Liver (tissue), 10 donors: ENCODE measurements at places on chromosomes 2 and 18. TPM values are rescaled to one million over a fixed set of nuclear protein-coding genes. Genes with fewer than 3 reads are reported as not detected.

OTOF gene
- total RNA-seq = not detected

TMEM247 gene
- total RNA-seq = not detected

DNA sequence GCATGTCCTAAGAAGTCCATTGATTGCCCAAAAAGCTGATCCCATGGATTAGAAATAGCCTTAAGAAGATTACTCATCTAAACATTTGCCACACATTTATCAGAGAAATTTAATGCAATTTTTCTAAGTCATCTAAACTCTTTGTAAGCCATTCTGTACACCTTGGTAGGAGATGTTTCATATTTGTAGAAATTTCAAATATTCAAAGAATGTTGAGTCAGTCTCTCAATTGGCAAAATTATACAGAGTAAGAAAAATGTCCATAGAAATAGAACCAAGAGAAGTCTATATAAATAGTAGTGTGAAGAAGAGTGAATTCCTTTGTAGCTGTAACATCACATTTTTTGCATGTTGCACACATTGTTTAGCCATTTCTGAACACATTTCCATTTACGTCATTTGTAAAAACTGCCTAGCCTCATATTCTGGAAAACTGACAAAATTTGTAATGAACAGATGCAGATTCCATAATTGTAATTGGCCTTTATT is 128.6 kb downstream of the MSTN start:
- peaks cover 2% of the 10 kb centered on the region for H3K27me3 ChIP-seq
- H3K36me3 ChIP-seq = no peaks in the 10 kb centered on the region
- H3K4me1 ChIP-seq = no peaks in the 10 kb centered on the region
- H3K4me3 ChIP-seq = no peak overlapping the region
- no peak for DNase-seq
- H3K27ac ChIP-seq = no peak overlapping the region

- no peak for DNase-seq
- no peak overlapping the region for H3K4me3 ChIP-seq
- H3K27ac ChIP-seq = no peak overlapping the region
- H3K27me3 ChIP-seq = no peaks in the 10 kb centered on the region
- H3K36me3 ChIP-seq = no peaks in the 10 kb centered on the region
- H3K4me1 ChIP-seq = no peaks in the 10 kb centered on the region
Measured at GRCh38 chr18:24613896-24614640, 153.6 kb downstream of the HRH4 start.

LRRTM1 gene
- total RNA-seq = not detected

GRCh38 chr2:239978411-239978810 is 46.7 kb downstream of the NDUFA10 start:
- DNase-seq = no peak
- no peaks in the 10 kb centered on the region for H3K4me1 ChIP-seq
- H3K27ac ChIP-seq = no peak overlapping the region

DNA sequence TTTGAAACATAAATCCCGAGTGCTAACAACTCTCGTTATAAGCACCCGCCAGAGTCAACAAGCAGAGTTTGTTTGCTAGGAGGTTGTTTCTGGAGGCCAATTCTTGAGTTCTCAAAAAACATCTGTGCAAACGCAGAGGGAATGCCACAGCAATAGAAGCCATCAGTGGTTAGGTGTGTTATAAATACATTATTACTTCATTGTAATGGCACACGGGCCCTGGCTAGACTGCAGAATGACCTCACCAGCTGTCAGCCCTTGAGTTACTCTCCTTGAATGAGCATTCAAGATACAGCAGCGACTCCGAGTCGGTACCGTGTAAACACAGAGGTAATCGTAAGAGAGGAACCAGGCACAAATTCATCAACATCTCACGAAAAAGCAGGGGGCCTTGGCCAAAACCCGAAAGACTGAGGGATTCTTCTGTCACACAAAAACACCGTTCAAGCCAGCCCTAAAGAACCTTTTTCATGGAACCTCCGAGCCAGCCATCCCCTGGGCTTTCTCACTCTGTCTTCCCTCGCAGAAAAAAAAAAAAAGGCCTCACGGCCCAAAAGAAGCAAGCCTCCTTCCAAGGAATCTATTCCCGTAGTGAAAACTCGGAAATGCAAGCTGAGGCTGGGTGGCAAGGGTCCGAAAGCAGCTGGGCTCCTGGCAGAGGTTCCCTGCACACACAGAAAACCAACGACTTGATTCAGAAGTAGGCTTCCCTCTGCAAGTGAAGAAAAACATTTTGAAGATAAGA is 133.7 kb upstream of the MEIS1 start:
- H3K4me1 ChIP-seq = no peaks in the 10 kb centered on the region
- no peak overlapping the region for H3K27ac ChIP-seq
- H3K36me3 ChIP-seq = no peaks in the 10 kb centered on the region
- H3K4me3 ChIP-seq = no peak overlapping the region

GRCh38 chr2:71927757-71928715 is 219.6 kb downstream of the CYP26B1 start:
- H3K27me3 ChIP-seq = no peaks in the 10 kb centered on the region
- H3K4me1 ChIP-seq = no peaks in the 10 kb centered on the region
- DNase-seq = peak; percentile 28
- no peaks in the 10 kb centered on the region for H3K36me3 ChIP-seq
- H3K27ac ChIP-seq = no peak overlapping the region

DNA sequence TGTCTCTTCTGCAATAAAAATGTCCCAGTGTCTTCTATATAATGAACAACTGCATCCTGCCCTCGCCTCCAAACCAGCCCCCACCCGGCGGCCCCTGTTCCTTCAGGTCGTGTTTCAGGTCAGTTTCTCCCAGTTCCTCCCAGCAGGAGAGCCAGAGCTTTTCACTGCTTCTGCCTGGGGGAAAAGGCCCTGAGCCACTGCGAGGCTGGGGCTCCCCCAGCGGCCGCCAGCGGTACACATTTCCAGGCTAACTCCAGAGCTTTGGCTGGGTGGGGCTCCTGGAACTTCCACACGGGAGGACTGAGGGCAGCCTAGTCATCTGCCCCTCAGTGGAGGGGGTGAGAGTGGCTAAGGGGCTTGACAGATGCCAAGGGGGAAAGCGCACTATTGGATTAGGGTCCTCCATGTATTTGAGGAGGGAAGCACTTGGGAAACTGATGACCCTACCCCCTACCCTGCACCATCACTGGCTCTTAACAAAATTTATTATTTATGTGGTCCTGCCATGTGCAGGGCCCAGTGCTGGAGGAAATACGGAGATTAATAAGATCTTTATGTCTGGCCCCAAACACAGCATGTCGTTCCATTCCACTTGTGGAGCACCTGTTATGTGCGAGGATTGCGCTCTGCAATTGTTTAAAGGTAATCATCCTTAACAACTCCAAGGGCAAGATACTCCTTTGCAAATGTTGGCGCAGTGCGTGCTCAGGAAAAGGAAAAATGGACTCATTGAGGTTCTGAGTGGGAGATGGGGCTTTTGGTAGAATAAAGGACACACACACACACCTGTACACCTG is 17.3 kb upstream of the CYS1 start:
- peaks cover 2% of the 10 kb centered on the region for H3K27me3 ChIP-seq
- no peaks in the 10 kb centered on the region for H3K36me3 ChIP-seq
- H3K4me3 ChIP-seq = no peak overlapping the region
- no peak overlapping the region for H3K27ac ChIP-seq
- peaks cover 2% of the 10 kb centered on the region for H3K4me1 ChIP-seq

DNA sequence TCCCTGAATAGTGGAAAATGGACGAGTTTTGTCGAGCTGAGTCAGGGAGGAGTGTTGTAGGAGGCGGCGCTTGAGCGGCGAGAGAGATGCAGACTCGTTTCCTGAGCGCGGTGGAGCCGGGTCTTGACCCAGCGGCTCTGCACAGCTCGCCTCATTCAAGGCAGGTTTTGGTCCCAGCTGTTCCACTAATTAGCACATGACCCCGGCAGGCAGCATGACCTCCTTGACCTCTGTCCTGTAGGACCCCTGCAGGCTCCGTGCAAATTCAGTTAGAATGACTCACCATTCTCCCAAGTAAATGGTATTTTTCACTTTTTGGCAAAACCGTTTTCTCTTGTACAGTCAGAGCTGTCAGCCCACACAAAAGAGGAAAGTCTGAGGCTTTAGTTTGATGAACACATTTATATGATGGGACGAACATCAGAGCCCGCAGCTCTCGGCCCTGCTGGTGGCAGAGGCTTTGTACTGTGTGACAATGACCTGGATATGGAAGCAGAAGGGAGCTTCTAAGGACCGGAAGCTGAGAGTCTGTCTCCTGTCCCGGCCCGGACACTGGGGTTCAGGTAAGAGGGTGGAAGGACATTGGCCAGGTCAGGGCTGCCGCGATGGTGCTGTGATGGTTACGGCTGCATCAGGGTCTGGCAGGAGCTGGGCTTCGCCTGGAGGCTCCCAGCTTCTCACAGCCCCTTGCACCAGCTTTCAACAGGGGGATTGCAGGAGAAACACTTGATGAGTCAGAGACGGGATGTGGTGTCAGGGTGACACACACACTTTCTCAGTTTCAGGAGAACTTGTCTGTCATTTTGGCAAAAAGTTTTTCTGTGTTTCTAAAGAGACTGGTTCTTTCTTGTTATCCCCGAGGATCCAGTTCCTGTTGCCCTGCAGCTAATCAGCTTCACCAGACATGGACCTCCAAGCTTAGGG is 29.9 kb upstream of the ALKAL2 start:
- no peak for DNase-seq
- no peaks in the 10 kb centered on the region for H3K4me1 ChIP-seq
- H3K4me3 ChIP-seq = no peak overlapping the region
- no peaks in the 10 kb centered on the region for H3K36me3 ChIP-seq
- H3K27ac ChIP-seq = peak overlapping the region; percentile 19

CCDC74B gene
- 0.17 TPM for total RNA-seq

GRCh38 chr2:37993143-37993542 is 68.1 kb downstream of the RMDN2 start:
- no peak overlapping the region for H3K4me3 ChIP-seq
- DNase-seq = no peak
- H3K27ac ChIP-seq = no peak overlapping the region
- peaks cover 12% of the 10 kb centered on the region for H3K36me3 ChIP-seq
- H3K27me3 ChIP-seq = no peaks in the 10 kb centered on the region
- no peaks in the 10 kb centered on the region for H3K4me1 ChIP-seq

FAM228A gene
- 0.05 TPM for total RNA-seq

DNA sequence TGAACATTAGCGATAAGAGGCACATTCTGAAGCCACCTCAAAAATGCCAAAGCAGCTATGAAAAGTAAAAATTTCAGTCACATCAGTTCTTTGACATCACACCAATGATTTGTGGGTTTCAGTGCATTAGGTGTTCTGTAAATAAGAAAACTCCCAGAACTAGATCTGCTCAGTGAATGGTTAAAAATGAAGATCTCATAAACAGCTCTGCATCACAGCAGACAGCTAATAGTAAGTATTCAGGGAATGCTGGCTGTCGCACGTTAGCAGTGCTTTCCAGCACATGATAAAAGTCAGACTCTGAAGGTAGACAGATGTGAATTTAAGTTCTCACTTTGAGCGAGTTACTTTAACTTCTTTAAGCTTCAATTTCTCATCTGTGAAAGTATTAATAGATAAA is 154.9 kb downstream of the SATB2 start:
- H3K36me3 ChIP-seq = no peaks in the 10 kb centered on the region
- no peak overlapping the region for H3K4me3 ChIP-seq
- no peak overlapping the region for H3K27ac ChIP-seq
- no peaks in the 10 kb centered on the region for H3K4me1 ChIP-seq
- no peaks in the 10 kb centered on the region for H3K27me3 ChIP-seq

GRCh38 chr2:144084114-144084661 is 435.7 kb downstream of the ZEB2 start:
- no peak overlapping the region for H3K27ac ChIP-seq
- H3K27me3 ChIP-seq = no peaks in the 10 kb centered on the region
- DNase-seq = no peak
- no peaks in the 10 kb centered on the region for H3K4me1 ChIP-seq
- no peaks in the 10 kb centered on the region for H3K36me3 ChIP-seq

PPP1R1C gene
- total RNA-seq = 5.4 TPM

CD8A gene
- total RNA-seq = 0.42 TPM

DNA sequence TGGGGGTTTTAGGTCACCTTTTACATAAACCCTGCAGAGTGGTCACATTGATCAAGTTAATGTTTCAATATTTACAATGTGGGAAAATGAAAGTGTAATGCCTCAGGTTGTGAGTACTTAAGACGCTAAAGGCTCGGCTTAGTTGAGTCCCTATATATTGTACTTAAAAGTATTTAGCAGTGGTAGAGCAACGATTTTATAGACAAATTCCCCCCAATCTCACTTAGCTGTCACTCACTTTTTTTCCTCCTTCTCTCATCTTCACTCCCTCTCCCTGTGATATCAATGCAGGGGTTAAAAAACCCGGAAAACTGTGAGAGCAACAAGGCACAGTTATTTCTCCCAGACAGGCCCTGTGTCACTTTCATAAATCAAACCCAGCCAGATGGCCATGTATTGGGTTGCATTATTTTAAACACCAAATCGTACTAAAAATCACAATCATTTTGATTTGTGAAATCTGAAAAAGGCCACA is 5.4 kb downstream of the POU3F3 start:
- H3K4me1 ChIP-seq = peaks cover 17% of the 10 kb centered on the region
- peaks cover 38% of the 10 kb centered on the region for H3K27me3 ChIP-seq
- H3K4me3 ChIP-seq = no peak overlapping the region
- H3K27ac ChIP-seq = no peak overlapping the region

DNA sequence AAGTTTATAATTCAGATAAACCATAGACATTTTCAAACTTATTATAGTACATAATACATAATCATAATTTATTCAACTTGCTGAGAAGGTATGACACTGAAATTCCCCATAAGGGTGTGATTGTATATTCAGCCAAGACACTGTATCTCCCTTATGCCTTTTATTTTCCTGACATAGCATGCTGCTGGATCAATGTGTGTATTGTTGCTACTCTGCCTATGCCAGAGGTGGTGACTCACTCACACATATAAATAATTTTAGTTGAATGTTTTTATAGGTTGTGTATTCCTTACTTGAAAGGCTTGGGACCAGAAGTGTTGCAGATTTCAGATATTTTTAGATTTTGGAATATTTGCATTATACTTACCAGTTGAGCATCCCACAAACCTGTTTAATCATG is 86.8 kb downstream of the VRK2 start:
- H3K4me3 ChIP-seq = no peak overlapping the region
- DNase-seq = no peak
- no peaks in the 10 kb centered on the region for H3K4me1 ChIP-seq
- H3K27me3 ChIP-seq = no peaks in the 10 kb centered on the region

GRCh38 chr18:79458131-79458838 is 62.6 kb downstream of the NFATC1 start:
- no peak overlapping the region for H3K4me3 ChIP-seq
- peak overlapping the region; percentile 25 for H3K27ac ChIP-seq
- DNase-seq = no peak
- no peaks in the 10 kb centered on the region for H3K4me1 ChIP-seq
- no peaks in the 10 kb centered on the region for H3K36me3 ChIP-seq

- no peak overlapping the region for H3K27ac ChIP-seq
- DNase-seq = no peak
- H3K27me3 ChIP-seq = no peaks in the 10 kb centered on the region
- H3K4me1 ChIP-seq = no peaks in the 10 kb centered on the region
Measured at GRCh38 chr2:214310319-214310718, 100.5 kb upstream of the VWC2L start.
